ENCODE measurements at places on chromosomes 6 and 20. TPM values are rescaled to one million over a fixed set of nuclear protein-coding genes. Genes with fewer than 3 reads are reported as not detected.

DNA sequence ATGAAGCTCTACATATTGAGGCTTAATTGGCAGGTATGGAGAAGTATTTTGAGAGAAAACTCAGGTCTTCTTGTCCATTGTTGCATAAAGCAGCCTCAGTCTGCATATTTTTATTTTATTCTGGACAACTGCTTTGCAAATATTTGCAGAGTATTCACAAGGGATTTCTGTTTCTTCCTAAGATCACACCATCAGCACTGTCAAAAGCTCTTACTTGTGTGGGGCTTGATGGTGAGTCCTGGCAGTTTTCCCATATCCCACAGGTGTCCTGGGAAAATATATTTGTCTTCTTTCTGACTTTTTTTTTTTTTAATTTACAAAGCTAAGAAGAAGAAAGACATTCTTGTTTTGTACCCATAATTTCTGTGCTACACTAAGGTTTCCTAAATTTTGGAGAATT lies 16.9 kb upstream of the MLIP start:
- DNase-seq = no peak

DNA sequence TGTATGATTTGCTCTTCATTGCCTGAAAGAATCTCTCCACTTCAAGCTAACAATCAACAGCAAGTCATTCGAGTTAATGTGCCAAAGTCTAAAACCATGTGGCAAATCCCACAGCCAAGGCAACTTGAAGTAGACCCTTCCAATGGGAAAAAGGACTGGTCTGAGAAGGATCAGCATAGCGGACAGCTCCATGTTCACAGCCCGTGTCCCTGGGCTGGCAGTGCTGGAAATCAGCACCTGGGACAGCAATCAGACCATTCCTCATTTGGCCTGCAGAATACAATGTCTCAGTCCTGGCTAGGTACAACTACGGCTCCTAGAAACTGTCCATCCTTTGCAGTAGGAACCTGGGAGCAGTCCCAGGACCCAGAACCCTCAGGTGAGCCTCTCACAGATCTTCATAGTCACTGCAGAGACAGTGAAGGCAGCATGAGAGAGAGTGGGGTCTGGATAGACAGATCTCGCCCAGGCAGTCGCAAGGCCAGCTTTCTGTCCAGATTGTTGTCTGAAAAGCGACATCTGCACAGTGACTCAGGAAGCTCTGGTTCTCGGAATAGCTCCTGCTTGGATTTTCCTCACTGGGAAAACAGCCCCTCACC lies 1.1 kb downstream of the GJA10 start:
- no peak for DNase-seq

- peak; percentile 89 for DNase-seq
These were observed at the start of gene CFAP206 for GRCh38 chr6:87407901-87408720. CFAP206 (plus strand) TSS chr6:87407972; CDS start chr6:87409840, 1,868 bp downstream.

DNA sequence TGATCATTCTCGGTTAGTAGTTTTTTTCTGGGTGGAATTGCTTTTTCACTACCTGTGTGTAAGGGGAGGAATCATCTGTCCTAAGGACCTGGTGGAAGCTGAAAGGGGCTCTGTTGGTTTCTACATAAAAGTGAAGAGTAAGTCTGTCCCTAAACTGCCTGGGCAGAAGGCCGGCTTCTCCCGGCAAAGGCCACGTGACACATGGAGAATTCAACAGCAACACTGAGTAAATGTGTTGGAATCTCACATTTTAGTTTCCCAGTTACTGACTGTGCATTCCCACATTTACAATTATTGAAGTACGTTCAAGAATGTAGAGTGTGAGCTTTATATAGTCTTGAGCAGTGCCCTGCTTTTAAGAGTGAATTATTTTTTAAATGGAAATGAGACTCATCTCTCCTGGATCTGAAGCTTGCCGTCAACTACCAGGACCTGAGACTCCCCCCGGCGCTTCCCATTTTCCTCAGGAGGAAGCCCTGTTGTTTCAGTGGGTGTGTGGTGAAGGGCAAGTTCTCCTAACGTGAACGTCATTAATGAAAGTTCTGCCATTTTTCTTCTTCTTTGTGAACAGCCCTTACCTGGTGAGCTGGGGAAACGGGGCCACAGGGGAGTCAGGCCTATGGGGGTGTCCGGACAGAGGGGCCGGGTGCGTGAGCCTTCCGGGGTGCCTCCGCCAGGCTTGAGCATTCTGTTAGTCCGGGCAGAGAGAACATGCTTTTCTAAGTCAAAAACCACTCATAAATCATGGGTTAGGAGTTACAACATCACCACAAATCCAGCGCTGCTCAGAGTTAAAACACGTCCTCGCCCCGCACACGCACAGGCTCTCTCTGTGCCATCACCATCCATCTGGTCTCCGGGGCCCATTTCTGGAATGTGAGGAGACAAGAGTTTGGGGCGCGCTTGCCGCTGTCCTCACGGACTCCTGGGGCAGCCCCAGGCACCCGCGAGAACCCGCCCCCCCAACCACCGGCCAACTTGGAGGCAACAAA lies 56.6 kb upstream of the SMOC2 start:
- no peak for DNase-seq

- DNase-seq = no peak
These were observed 1.5 kb upstream of the PHIP start for GRCh38 chr6:79079561-79080041.

Gene EYA2
- 3.0 TPM for total RNA-seq

Gene SYNCRIP
- total RNA-seq = 84.9 TPM

Measured in left cardiac atrium (tissue), 4 donors.